Umbilical cord (tissue), 2 donors: ENCODE measurements at places on chromosomes 5 and 9.

DNA sequence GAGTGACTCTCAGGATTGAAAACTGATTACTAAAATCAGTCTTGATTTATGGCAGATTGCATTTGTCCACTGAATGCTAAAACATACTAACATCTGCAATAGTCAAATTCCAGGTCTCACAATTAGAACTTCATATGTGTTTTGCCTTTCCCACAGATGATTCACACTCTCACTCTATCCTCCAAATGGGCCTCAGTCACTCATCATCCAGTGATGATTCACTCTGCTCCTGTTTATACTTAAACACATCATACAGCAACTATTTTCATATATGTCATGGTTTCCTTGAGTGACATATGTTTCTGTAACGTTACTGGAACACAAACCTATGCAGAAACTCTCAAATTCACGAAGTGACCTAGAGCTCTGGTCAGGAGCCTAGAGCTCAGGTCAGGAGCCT is 512.9 kb downstream of the HINT1 start:
- DNase-seq: peak; percentile 38

GRCh38 chr9:134326724-134327601 is 708 bp downstream of the RXRA start:
- no peak for DNase-seq

DNA sequence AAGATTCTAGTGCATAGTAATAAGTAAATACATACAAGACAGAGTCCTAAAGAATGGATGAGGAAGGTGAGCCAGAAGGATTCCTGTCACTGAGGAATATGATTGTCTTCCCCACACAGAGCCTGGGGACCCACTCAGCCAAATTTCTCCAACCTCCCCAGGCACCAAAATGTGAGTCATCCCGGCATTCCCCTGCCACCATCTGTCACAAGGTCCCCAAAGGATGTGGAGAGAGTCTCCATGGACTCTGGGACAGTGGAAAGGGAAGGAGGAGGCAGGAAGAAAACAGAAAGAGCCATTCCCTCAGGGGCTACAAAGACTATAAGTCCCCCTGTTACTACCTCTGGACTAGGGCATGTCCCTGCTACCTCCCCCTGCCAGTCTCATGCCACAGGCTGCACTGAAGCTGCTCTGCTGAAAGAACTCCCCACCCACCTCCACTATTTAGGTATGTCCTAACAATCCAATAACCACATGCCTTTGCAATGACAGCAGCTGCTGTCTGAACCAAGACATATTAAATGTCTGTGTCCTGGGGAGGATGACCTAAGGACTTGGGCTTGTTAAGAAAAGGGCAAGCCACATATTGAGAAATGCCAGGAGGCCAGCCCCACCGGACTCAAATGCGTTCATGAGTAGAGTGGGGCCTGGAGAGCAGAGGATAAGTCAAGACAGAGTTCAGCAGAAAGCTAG is 10.7 kb upstream of the OR5C1 start:
- no peak for DNase-seq

GRCh38 chr5:14147210-14147609 is 4.1 kb downstream of the TRIO start:
- DNase-seq: no peak

GRCh38 chr5:138926688-138927448 is 51.7 kb upstream of the LRRTM2 start:
- DNase-seq: no peak

- no peak for DNase-seq
Measured at GRCh38 chr5:153959134-153959957, 79.4 kb downstream of the FAM114A2 start.

- no peak for DNase-seq
Measured at GRCh38 chr9:79352322-79352721, 219.4 kb upstream of the TLE4 start.

DNA sequence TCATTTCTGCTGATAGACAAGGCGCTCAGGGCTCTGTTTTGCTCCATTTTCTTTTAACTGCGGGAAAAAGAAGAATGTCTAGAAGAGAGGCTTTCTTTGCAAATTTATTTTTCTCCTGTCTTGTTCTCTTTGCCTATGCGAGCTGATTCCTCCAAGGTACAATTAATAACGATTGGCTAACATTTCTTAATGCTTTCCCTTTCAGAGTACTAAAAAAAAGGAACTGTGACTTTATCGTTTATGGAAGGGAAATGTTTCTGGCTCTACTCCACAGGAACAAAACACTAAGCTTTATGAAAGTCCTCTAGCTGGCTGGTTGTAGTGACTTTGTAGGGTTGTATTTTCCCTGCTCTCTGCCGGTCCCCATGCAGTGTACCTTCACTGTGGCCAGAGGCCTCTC is 11.7 kb downstream of the NSG2 start:
- no peak for DNase-seq

GRCh38 chr5:133925866-133926488 is 42.4 kb downstream of the C5orf15 start:
- DNase-seq: no peak

DNA sequence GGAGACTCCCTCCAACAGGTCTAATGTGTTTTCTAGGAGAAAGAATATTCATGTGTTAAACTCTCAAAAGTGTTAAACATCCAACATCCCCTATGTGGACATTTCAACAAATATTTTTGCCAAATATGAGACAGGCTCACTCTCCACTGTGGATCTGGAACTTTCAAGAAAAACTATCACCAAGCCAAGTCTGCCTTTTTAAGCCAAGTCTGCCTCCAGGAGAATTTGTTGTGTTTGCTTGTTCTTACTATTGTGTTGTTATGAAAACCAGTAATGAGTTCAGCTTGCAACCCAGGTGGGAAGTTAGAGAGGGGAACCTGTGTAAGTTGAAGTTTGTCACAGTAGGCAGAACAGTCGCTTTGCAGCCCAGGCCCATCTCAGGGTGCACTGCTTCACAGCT is 228.1 kb downstream of the NFIB start:
- DNase-seq: no peak

DNA sequence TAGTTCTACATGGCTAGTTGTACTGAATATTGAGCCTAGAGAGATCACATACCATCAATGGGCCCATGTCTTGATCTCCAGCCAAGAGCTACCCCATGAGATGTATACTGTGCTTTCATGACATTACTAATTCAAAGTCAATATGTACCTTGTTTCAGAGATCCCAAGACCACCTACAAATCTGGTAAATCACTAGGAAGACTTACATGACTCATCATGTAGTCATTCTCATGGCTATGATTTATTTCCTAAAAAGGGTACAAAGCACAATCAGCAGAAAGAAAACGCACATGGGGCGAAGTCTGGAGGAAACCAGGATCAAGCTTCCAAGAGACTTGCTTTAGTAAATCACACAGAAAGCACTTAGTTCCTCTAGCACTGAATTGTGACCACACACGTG is 103.0 kb downstream of the PCSK5 start:
- no peak for DNase-seq

GRCh38 chr9:20309124-20309523 is 313.2 kb downstream of the MLLT3 start:
- DNase-seq: peak; percentile 88

DNA sequence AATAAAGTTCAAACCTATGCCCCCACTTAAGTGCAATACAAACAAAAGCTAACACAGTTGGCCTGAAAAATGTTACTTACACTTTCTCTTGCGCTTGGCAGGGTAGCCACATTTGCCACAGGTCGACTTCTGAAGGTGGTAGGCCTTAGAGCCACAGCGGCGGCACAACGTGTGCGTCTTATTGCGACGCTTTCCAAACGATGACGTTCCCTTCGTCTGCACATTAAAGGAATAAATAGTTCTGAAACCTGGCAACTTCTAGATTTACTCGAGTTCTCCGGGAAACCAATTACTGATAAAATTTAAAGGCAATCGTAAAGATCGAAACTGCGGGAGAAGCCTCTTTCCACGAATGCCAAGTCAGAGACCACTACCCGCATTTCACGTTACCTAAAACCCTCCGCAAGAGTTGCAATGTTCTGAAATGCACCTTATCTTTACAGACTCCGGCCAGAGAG is 602 bp downstream of the RPL37 start:
- DNase-seq: peak; percentile 29

DNA sequence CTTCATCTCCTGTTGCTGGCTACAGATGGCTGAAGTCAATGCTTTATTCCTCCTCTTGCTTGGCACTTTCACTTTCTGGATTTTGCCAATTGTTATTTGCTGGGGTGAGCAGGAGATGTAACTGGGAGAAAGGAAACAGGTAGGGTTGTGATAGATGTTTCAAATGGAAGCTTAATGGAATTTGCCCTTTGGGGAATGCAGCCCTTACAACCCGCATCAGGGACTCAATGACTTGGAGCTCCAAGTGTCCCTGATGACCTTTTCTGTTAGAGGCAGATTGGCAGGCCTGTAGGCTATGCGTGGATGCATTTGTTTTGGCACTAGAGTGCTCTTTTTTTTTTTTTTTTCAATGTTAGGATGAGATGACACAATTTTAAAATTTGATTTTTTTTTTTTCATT is 219.9 kb upstream of the GLRA1 start:
- DNase-seq: no peak

DNA sequence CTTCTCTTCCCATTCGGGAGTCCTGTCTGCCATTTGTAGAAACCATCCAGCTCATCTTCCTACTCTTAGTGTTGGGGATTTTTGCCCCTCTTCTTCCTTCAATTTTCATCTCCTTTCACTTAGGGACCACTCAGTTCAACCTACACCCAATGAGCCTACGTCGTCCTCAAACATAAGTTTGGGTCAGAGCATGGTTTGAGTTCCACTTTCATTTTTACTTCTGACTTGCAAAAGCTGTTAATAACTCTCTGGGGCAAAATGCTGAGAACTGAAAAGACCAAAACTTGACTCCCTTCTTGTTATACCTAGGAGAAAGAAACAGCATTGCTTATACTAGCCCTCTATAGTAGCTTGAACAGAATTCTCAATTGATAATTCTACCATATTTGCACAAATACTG is 381.5 kb upstream of the MPDZ start:
- DNase-seq: no peak

DNA sequence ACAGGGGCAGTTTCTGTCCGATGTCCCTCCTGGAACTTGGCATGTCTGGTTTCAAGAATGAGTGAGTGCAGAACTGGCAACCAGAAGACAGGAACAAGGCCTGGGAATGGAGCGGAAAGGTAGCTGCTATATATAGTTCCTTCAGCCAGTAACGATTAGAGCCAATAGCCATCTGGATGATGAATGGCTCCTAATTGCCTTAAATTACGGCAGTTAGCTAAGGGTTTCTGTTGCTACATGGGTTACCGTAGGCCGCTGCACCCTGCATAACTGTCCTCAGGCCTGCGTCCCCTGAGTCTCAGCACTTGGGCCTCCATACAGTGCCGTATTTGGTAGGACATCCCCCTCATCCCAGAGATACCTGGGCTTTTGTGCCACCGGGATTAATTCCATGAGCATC is 29.4 kb downstream of the WWC1 start:
- no peak for DNase-seq

- no peak for DNase-seq
Measured at GRCh38 chr9:93301911-93302541, 118.1 kb downstream of the WNK2 start.

DNA sequence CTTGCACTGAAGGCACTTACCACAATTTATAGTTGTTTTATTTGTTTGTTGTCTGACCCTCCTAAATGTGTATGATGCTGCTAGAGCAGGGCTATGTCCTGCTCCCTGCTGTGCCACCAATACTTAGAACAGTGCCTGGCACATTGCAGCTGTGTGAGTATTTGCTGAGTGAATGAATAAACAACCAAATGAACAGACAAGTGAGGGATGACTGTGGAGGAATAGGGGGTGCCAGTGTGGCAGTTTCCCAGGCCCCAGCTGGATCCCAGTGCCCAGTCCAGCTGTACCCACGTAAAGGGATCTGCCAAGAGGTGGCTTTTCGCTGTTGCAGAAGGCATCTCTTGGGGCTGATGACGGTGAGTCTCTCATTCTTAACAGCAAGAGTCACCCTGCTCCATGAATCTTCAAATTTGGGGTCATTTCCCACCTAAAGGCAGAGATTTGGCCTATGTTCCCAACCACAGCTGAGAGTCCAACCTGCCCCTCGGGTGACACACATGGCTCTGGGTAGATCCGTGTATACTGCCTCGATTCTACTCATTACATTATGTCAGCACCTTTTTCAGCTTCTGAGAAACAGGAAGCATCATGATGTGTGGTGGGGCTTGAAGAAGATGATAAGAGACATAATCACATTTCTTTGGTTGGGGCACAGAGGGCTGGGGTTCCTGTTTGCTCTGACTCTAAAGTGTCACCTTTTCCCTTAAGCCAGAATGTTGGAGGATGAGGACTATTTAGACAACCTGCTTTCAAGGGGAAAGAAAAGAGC is 14.3 kb downstream of the IL5 start:
- no peak for DNase-seq

- DNase-seq: peak; percentile 72
Measured at GRCh38 chr5:169433221-169433651, 132.3 kb upstream of the SLIT3 start.

GRCh38 chr5:172166030-172166826 is 21.8 kb downstream of the STK10 start:
- DNase-seq: no peak

- DNase-seq: no peak
Measured at GRCh38 chr9:134192951-134193731, 28.8 kb upstream of the RNU6ATAC start.

DNA sequence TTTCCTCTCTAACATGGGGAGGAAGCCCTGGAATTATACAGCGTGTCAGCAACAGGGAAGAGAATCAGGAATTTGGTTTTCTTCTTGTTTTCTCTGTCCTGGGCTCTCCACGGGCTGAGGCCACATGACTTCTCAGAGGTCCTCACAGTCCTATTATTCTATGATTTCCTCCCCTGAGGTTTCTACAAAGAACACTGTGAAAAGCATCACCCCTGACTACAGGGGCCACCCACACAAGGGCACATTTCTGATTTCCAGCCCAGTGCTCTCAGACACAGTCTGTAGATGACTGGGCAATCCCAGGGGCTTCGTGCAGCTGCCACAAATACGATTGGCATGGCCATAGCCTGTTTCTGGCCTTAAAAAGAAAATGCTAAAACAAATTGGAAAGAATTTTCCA is 284.9 kb downstream of the CEMIP2 start:
- no peak for DNase-seq

DNA sequence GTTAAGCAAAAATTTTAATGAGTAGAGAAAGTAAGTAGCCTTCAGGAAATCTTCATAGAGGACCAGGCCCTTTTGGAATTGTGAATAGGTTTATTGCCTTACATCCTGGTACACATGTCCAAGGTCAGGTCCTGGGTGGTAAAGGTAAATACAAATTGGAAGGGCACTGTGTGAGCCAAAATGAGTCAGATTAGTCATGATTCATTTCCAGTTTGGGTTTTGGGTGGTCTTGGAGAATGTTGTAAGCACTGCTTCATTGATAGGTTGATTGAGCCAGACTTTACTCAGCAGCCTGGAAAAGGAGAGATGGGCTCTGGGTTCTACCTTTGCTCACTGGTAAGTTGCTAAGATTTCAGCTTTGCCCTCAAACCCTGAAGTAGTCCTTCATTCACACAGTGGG is 82.5 kb upstream of the ZNF169 start:
- no peak for DNase-seq

- DNase-seq: no peak
Measured at GRCh38 chr5:142189813-142190212, 81.2 kb downstream of the NDFIP1 start.

- no peak for DNase-seq
Measured at GRCh38 chr5:44294516-44294915, 94.7 kb downstream of the FGF10 start.
